Activated T-helper 9 cell treated with anti-CD3 and anti-CD28 coated beads, Interleukin-2, amount 50 U/mL, for 16 hours (primary cell): ENCODE measurements at places on chromosomes 16 and 17.

DNA sequence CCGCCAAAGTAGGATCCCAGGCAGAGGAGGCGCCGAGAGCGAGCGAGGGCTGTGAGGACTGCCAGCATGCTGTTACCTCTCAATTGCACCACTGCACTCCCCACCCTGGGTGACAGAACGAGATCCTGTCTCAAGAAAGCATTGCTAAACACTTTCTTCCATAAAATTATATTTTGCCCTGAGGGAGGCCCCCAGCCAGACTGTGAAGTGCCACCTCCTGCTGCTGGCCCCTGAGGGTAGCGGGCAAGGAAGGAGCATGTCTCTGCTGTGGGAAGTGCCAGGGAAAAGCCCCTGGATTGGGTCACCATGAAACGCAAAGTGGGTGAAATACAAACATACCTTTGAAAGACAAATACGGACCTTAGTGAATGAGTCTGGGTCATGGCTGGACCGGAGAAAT is 78.0 kb upstream of the AMZ2 start:
- no peak for DNase-seq

DNA sequence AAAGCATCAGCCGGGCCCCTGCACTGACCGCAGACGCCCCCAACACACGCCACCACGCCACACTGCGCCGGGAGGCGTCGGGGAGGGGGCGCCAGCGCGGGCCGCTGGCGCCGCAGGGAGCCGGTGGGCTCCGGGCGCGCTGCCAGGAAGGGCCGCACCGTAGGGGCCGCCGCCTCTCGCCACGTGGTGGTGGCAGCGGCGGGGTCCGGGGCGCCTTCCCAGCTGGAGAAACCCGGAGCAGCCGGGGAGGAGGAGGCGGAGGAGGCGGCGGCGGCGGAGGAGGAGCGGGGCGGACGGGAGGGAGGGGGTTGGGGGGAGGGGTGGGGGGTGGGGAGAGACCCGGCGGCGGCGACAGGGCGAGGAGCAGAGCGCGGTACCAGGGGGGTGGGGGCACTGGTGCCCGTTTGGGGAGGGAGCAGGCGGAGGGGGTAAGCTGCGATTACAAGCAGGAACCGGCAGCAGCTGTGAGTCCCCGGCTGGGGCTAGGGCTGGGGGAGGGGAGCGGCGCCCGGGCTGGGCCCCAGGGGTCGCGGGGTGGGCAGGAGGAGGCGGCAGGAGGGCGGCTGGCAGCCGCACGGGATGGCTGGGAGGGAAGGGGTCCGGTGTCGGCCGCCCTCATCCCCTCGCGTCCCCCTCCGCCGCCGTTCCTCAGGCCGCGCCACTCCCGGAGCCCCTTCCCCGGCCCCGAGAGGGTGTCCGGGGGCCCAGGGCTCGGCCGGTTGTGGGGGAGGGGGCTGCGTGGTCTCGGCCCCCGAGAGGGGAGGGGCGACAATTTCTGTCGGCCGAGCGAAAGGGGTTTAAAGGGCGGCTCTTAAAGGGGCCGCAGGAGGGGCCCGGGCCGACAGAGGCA is at the start of gene TBKBP1:
Gene TBKBP1 (plus strand): TSS at position 431 of the 850 bp plus-strand sequence. CDS start 1,952 bp downstream, outside the sequence.
- peak; percentile 41 for DNase-seq

DNA sequence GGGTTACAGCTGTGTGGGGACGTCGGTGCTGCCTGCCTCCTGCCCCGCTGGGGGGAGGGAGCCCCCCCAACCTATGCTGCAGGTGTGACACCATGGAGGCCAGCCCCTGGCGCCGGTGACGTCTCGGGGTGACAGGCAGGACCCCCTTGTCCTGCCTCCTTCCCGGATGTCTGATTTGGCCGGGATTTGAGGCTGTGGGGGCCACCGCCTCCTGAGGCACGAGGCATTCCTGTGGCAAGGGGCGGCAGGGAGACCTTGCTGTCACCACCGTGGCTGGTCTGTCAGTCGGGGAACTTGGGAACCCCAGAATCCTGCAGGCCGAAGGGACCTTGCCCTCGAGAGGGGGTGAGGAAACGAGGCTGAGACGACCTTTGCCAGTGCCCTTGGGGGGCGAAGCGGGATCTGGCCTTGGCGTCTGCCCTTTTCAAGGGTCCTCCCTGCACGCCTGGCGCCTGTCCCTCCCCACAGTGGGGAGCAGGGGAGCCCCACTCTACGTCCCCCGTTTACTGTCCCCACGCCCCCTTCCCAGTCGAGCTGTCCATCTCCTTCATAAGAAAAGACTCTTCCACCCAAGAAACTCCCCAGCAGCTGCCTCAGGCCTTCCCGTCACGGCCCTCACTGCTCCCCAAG is 74.4 kb downstream of the METRNL start:
- no peak for DNase-seq

- DNase-seq = no peak
Observed at GRCh38 chr17:44187131-44187899, 543 bp downstream of the TMUB2 start.

DNA sequence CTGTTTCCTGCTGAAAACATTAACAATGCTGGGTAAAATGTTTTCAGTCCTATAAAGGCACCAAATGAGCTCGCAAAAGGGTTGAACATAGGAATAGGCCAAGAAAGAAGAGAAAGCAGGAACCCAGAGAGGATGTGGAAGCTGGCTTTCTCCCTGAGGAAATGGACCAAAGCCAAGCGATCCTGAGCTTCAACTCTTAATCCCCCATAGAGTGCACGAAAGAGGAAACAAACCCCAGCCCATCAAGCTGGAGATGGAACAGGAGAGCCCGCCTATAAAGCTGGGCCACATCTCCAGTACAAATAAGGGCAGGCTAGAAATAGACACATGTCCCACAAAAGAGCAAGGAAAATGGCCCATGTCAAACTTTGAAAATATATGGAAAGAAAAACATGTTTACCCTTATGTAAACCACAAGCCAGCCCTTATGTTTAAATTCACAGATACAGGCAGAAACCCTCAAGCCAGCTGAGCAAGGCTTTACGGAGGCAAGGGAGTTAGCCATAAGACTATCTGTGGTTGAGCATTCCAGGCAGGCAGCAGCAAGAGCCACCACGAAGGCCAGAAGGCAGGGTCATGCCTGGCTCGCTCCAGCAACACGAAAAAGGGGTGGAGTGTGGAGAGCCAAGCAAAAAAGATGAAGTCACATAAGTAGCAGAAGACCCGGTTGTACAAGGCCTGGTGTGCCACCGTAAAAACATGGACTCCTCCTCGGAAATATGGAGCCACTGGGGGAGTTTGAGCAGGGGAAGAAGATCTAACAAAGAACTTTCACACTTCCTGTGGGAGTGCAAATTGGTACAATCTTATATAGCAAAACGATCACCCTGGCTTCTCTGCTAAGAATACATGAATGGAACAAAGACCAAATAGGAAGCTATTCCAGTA is 27.8 kb downstream of the COPRS start:
- no peak for DNase-seq

DNA sequence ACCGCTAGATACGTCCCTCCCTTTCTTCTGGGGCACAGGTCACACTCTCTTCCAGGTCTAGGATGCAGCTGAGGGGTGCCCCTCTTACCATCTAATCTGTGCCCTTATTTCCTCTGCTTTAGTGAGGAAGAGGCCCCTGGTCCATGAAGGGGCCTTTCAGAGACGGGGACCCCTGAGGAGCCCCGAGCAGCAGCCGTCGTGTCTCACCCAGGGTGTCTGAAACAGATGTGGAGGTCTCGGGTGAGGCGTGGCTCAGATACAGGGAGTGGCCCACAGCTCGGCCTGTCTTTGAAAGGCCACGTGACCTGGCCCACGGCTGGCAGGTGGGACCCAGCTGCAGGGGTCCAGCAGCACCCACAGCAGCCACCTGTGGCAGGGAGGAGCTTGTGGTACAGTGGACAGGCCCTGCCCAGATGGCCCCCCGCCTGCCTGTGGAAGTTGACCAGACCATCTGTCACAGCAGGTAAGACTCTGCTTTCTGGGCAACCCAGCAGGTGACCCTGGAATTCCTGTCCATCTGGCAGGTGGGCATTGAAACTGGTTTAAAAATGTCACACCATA is 15.6 kb downstream of the SCGB1C2 start:
- DNase-seq = no peak
